GM12865 (cell line): ENCODE measurements at places on chromosomes 16 and 17.
A peak's percentile ranks its signal among the peaks of the same experiment; 100 is the strongest.

GRCh38 chr16:87850009-87851006 lies 19.0 kb downstream of the SLC7A5 start:
- peak; percentile 73 for DNase-seq

DNA sequence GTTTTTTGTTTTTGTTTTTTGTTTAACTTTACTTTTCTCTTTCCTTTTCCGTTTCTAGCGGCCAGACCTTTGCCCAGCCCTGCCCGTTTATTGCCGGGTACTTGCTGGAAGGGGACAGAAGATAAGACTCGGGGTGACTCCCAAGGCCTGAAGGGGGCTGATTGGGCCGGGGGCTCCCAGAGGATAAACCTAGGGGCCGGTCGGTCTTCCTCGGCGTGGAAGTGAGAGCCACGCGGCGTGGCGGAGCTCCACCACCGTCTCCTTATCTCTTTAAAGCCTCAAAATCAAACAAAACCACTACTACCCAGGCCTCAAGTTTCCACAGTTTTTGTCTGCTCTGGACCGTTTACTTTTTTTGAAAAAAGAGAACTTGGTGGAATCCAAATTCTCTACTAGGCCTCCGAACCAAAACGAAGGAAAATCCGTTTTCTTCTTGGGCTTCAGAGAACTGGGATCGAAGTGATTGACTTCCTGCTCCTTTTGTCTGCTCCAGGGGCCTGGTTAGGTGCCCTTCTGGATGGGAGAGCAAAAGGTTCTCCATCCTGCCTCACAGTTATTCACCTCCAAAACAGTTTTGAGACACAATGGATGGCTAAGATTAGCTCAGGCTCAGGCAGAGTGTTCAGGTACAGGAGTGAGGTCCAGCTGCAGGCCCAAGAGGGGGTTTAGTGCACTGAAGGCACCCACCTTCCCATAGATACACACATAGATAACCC lies 8.5 kb upstream of the HOXB9 start:
- DNase-seq, result no peak

DNA sequence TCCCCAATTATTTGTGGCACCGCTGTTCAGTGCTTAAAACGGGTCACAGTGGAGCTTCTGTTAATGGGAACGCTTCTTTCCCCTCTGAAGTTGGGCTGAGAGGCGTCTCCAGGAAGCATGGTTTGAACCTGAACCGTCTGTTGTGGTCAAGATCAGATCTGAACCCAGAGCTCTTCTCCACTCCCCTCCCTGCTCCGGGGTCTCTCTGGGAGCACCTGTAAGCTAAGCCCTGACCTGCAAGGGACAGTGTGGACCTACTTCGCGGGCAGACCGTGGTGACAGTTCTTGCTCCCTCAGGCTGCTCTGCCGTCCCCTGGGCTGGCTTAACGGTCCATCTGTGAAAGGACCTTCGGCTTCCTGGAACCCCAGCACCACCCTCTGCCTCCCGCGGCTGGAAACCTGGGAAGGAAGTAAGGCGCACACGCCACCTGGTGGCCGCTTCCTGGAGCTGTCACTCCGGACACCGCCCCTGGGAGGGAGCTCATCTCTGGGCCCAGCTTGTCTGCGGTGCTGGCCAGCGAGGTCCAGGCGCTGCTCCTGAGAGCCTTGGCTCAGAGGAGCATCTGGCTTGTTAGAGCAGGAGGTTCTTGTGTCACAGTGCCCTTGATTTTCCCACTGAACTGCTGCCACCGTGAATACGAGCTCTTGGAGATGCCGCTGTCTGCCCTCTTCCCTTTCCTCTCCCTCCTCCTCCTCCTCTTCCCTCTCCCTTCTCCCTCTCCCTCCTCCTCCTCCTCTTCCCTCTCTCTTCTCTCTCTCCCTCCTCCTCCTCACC lies 518.5 kb upstream of the EEF2KMT start:
- peak; percentile 60 for DNase-seq

- DNase-seq, result no peak
Observed at GRCh38 chr16:75497558-75497957, 2.3 kb upstream of the CHST6 start.

GRCh38 chr17:80292521-80292971 lies 31.9 kb downstream of the RNF213 start:
- DNase-seq, result no peak

DNA sequence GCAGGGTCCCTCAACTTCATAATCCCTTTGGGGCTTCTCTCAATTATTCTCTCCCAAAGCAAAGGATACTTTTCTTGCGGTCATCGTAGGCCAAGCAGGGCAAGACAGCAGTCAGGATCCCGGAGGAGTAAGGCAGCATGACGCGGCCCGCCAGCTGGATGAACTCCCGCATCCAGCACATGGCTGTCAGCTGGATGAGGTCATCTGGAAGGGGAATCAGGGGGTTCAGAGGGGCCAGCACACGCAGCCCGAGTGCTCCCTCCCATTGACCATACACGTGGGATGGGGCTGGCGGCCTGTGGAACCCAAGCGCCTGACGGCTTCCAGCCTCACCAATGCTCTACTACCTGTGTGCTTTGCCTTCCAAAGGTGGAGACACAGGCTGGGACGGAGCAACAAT lies 19.2 kb downstream of the VAC14 start:
- DNase-seq, result no peak
